CD8-positive, alpha-beta T cell (primary cell): ENCODE measurements at places on chromosomes 3 and 15.

- no peak for DNase-seq
Measured at GRCh38 chr3:28598165-28598564, 249.5 kb upstream of the AZI2 start.

DNA sequence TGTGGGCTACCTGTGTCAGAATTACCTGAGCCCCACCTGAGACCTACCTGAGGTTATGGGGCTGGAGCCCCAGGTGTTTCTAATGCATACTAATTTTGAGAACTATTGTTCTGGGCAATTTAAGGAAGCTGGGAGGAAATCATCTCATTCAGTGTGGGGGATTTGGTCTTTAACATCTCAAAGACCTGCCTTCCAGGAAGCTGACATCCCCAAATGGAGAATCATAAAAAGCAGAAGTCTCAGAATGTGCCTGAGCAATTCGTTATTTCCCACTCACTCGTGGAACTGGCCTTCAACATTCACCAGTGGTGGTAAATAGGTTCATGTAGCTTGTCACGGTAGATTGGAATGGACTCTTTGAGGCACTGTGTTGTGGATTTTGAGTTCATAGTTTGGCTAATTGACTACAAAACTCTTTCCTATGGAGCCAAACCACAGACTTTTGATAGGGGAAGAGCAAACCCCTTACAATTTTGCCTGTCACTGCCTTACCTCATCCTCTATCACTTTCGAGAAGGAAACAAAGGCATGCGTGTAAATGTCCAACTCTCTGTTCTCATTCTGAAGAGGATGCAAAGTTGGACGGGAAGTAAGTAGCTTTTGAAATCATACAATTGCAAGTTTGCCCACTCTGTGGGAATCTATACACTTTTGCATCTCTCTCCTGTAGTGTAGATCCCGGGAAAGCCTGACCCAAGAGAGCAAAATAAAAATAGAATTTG lies 521.0 kb upstream of the MDFIC2 start:
- DNase-seq = no peak

DNA sequence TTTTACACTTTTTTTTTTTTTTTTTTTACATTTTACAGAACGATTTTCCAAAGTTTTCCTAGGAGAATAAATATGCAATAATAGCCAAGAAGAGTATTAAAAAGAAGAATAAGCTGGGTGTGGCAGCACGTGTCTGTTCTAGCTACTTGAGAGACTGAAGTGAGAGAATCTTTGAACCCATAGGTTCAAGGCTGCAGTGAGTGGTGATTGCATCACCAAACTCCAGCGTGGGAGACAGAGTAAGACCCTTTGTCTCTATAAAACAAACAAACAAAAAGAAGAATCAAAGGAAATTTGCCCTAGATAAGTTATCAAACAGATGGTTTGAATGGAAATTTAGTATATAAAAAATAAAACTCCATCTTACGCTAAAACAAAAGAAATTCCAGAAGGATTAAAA lies 13.3 kb downstream of the XRN1 start:
- no peak for DNase-seq

GRCh38 chr15:81313686-81314085 lies 10.3 kb downstream of the STARD5 start:
- no peak for DNase-seq

GRCh38 chr15:71611553-71612396 lies 198.6 kb upstream of the NR2E3 start:
- DNase-seq = no peak

GRCh38 chr15:96268442-96269204 lies 61.9 kb upstream of the NR2F2 start:
- DNase-seq = no peak

GRCh38 chr3:60669636-60670035 lies 581.6 kb downstream of the FHIT start:
- no peak for DNase-seq

DNA sequence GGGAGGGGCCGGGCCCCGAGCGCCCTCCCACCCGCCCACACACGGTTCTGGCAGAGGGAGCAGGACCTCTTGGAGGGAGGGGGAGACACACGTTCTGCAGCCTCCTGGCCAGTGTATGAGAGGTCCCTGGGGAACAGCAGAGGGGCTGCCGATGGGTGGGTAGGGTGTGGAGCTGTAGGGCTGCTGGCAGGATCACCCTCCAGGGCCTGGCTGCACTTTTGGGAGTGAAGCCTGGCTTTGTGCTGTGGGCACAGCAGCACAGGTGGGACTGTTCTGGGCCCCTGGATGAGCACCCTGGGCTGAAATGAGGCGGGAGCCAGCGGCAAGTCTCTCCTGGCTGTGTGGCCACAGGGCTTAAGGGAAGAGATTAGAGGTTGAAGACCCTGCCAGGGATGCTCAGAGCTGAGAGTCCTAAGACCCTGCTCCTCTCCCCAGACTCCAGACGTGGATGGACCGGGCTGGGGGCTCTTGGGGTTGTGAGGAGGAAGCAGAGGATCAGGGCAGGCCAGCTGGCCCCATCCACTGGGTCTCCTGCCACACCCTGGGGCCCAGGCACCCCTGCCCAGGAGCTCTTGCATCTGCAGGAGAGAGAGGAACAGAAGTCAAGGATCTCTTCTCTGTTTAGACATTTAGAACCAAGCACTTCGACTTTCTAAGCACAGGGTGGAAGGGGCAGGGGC lies 45.2 kb downstream of the RGMA start:
- DNase-seq = no peak

- DNase-seq = no peak
Measured at GRCh38 chr15:51620641-51621040, 1.9 kb downstream of the DMXL2 start.

DNA sequence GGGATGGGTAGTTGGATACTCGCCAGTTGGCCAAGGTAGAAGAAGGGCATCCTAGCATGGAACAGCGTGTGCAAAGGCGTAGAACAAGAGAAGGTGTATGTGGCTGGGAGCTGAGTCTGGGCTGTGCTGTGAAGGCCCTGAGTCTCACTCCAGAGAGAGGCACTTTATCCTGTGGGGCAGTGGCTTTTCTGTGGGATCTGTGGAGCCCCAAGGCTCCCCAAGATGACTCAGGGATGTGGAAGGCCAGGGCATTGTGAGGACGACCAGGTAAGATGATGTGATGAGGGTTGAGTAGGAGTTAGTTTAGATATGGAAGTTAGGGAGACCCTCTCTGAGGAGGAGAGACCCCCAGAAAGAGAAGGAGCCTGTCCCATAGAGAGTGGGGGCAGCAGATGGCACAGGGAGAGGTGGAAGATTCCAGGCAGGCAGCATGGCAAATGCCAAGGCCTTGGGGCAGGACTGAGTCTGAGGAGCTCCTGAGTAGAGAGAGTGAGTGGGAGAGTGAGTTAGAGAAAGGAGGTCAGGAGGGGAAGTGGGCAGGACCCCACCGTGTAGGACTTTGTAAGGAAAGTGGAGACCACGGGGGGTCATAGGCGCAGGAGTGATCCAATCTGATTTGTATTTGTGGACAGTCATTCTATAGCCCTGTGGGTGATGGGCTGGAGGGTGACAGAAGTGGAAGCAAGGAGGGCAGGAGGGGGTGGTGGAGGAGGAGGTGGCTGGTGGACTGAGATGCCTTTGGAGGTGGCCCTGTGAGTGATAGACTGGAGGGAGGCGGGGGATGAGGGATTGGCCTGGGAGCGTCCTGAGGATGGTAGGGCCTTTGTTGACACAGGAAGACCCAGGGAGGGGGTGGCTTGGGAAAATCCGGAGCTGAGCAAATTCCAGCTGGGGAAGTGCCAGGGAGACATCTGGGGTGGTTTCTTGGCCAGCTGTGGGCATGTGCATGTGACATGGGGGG lies 50.3 kb downstream of the FBLN2 start:
- DNase-seq = no peak

DNA sequence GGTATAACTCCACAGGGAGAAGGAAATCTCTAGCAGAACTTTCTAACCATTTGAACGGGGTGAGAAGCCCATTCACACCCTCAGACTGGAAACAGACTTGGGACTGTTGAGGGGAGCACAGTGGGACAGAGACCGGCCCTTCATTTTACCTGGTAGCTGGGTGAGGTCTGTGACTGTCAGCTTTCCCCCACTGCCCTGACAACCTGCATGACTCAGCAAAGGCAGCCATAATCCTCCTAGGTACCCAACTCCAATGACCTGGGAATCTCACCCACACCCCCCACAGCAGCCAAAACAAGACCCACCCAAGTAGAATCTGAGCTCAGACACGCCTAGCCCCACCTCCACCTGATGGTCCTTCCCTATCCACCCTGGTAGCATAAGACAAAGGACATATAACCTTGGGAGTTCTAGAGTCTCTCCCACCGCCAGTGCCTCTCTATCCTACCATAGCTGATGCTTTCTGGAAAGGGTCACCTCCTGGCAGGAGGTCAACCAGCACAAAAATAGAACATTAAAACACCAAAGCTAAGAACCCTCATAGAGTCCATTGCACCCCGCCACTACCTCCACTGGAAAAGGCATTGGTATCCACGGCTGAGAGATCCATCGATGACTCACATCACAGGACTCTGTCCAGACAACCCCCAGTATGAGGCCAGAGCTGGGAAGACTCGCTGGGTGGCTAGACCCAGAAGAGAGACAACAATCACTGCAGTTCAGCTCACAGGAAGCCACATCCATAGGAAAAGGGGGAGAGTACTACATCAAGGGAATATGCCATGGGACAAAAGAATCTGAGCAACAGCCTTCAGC lies 28.0 kb downstream of the SENP7 start:
- DNase-seq = no peak

DNA sequence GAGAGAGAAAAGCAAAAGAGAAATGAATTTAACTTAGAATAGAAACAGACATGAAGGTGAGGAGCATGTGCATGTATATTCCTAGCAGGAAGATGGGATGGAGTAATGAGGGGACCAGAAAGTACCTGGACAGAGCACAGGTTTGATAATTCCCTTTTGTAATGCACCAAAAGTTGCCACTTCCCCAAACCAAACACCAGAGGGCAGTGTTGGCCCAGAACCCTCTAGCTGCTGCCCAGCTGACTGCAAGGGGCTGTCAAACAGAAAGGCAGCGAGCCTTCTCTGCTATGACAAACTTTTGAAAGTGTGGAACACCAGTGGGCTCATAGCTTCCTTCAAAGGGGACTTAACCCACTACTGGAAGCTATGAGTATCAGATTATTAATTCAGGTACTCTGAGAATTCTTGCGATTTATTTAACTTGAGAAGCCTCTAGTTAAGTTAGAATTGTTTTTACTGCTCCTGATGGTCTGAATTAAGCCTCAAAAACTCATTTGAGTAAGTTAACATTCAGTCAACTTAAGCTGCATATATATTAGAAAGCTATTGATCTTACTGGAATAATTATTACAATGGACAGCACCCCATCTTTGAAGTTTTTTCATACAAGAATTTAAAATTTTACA lies 234.9 kb downstream of the NEK10 start:
- DNase-seq = peak; percentile 77

- no peak for DNase-seq
Measured at GRCh38 chr3:52002748-52003147, 7.1 kb upstream of the RPL29 start.

DNA sequence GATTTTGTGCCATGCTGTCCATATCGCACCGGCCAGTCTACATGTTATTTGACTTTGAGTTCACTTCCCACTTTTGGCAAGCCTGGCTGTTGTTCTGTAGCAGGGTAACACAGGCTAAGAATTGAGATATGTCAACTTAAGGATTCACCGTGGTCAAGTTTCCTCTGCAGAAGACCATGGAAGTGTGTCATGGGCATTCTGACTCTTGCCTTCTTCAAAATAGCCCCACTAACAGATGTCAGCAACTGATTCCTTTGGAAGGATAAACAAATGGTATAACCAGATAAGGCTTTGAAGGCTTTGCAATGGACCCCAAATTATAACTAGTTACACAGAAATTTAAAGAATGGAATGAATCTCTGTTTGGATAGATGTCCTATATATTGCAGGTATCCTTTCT lies 20.1 kb upstream of the CD47 start:
- DNase-seq = no peak

- DNase-seq = no peak
Measured at GRCh38 chr3:99700631-99701268, 62.4 kb downstream of the COL8A1 start.

- no peak for DNase-seq
Measured at GRCh38 chr3:177249203-177249602, 51.9 kb upstream of the TBL1XR1 start.

DNA sequence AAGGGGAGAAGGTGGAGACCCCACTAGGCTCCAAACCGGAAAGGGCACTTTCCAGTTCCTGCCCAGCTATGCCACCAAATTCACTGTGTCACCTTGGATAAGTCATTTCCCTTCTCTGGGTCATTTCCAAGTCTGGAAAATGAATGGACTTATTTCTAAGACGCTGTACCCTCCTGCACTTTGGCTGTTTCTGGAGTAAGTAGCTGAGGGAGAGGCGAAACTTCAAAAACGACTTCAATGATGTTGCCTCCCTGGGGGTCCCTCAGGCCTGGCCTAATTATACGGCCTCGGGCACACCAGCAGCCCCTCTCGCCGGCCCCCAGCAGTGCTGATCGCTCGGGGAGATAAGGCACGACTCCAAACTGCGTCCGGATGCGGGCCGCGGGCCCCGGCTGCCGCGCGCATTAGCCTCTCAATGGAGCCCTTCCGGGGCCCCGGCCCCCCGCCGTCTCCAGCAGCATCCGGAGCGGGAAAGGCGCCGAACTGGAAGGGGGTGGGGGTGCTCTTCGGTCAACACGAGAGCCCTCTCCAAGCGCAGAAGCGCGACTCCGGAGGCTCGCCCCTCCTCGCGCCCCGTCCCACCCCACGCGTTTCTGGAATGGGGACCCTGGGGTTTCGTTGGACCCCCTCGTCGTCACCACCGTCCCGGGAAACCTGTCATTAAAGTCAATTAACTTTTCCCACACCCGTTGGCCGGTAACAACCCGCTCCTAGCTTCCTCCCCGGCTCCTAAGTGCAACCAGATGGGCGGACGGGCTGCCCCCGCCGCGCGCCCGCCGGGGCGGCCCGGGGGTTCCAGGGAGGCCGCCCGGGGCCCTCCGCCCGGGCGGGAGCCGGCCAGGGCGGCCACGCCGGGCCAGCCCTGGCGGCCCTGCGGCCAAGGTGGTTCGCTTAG lies 4.8 kb downstream of the HES1 start:
- peak; percentile 19 for DNase-seq

DNA sequence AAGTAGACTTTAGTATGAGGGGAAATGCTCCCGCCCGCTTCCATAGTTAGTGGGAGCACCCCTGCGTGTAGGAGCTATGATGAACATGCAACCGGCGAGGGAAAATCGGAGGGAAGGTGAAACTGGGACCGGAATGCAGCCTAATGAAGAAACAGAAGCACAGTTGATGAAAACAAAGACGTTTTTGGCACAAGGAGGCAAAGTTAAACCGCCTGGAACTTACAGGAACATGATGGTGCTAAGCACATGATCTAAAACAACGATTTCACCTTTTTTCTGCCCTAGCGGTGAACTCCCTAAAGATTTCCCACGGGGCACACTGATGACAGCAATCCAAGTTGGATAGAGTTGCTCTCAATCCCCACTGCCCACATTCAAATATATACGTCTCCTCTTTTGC lies 49.4 kb upstream of the SPATA12 start:
- DNase-seq = no peak

DNA sequence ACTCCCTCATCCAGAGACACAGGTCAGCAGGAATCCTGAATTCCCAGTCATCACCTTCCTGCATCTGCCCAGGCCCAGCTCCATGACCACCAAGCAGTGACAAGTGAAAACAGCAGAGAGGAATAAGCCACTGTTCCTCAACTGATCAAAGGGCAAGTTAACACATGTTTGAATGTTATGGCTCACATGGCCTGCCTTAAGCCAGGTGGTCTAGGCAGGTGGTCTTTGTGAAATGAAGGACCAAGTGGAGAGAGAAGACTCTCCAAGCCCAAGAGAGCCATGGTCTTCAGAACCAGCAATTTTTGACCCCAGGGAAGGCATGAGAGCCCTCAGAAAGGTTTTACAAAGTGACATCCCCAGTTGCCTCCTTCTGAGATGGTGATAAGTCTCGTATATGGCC lies 161.8 kb downstream of the EPHB1 start:
- no peak for DNase-seq
